ENCODE measurements at places on chromosomes 11 and 22.

GRCh38 chr22:23816156-23816976 is 22.4 kb downstream of the DERL3 start:
- DNase-seq: no peak

DNA sequence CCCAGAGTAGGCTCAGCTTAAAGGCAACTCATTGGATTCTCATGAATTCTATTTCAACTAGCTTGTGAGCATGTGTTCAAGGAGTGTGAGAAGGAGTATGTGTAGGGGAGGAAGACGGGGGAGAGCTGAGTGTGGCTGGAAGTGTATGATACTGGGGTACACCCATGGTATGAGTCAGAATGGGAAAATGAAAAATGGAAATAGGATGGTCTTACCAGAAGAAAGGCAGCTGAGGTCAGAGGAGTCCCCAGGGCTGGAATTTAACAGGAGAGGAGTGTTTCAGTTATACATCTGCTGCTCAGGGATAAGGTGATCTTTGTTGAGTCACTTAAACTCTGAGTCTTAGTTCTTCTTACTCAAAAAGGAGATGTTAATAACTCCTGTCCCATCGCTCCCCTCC is 6.7 kb upstream of the ADAMTS15 start:
- DNase-seq: no peak

- no peak for DNase-seq
These were observed 30.8 kb upstream of the RAG2 start for GRCh38 chr11:36628765-36629244.

DNA sequence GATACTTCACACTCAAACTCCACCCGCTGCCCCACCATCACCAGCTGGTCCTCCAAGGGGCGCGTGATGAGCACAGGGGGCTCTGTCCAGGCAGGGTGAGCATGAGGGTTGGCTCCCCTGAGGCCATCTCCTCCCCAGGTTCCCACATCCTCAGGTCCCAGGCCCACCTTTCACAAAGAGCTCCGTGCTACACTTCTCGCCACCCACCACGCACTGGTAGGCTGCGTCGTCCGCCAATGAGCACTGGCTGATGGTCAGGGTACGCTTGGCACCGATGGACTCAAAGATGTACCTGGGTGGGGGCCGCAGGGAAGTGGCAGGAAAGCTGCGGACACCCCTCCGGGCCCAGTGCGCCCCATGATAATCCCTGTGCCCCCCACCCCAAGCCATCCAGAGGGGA is 9.6 kb downstream of the MYBPC3 start:
- no peak for DNase-seq

DNA sequence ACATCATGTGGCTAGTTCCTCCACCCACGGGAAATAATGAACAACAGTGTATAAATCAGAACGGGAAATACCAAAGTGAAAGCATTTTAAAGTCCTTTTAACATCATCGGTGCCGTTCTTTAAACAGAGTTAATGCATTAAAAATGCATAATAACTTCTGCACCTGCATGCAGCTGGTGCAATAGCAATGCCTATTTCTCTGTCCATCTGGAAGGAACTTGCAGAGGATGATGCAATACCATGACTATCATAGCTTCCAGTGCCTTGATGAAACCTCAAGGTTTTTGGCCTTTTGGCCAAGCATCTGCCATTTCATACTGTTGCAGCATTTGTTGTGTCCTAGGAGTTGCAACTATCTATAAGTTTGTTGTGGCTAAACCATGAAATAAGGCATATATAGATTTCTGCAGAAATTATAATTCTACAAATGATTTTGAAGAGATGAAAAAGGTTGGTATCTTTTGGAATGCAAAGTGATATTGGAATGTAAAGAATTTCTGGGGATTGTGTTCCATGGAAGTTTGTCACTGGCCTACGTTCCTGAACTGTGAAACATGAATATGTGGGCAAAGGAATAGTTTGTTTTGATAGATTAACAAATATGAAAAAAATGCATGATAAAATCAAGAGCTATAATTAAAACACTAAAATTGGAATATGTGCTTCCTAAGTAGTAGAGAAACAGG is 9.8 kb upstream of the EIF3F start:
- no peak for DNase-seq

DNA sequence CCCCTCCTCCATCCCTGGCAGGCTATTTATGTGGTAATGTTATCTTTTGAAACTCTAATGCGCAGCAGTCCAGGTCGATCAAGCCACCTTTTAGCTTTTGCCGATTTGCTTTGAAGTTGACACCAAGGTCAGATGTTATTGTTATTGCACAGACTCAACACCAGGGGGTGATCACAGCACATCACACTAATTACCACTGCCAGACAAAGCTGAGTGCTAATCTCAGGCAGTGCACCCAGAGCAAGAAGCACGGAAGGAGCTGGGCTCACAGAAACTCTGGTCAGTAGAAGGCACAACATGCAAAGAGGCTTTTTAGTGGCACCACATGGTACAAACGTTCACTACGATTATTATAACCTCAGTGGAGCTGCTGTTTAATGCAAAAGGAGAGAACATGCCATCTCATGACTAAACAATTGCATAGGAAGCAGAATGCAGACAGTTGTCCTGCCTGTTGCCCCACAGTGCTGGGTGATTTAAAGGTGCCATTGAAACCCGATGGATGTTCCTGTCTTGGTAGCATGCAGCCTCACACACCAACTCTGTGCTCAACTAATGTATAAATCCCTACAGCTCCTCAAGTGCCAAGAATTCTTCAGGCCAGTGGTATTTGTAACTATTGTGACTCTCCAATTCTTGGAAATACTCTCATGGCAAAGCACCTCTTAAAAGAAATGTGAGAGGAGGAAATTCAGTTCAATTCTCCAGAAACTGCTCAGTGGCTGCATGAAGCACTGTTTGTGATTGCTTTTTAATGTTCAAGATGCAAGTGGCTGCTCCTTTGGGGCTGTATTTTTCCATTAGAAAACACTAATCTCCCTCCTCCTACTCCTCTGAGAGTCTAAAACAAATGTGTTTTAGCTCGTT is 353.9 kb upstream of the DDI1 start:
- peak; percentile 44 for DNase-seq

GRCh38 chr11:43548916-43549315 is 131.6 kb upstream of the HSD17B12 start:
- DNase-seq: no peak

All from smooth muscle cell of the brain vasculature (primary cell).